Astrocyte (in vitro differentiated cells and primary cell): ENCODE measurements at places on chromosomes 6 and 20. TPM values are rescaled to one million over a fixed set of nuclear protein-coding genes. Genes with fewer than 3 reads are reported as not detected.
A peak's percentile ranks its signal among the peaks of the same experiment; 100 is the strongest.

Gene DEFB132
- not detected in 2 replicates for total RNA-seq

DNA sequence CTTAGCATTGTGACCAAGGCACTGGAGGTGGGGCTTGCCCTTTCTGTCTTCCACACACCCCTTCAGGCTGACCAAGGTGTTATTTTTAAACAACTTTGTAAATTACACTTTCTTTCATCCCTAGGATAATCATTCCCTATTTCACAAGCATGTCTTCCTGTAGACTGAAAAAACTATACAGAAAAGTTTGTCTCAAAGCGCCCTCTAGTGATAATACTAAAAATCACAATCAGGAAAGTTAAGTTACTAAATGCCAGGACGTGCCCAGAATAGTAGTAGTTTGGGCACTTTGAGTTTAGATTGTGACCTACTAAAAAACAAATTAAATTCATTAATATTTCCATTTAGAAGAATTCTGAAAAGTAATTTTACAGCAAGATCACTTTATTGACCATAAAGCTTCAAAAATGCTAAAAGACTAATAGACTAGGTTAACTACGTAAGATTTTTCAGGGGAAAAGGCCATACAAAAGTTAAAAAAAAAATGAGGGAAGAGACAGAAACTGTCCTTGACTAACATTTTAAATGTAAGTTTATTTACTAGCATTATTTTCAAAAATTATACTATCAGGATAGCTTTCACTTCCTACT, 123.3 kb upstream of the DUSP22 start:
- H3K27ac ChIP-seq = no peak overlapping the region
- H3K36me3 ChIP-seq = no peaks in the 10 kb centered on the region
- peak; percentile 30 for DNase-seq
- no peaks in the 10 kb centered on the region for H3K4me1 ChIP-seq
- H3K27me3 ChIP-seq = no peaks in the 10 kb centered on the region

DNA sequence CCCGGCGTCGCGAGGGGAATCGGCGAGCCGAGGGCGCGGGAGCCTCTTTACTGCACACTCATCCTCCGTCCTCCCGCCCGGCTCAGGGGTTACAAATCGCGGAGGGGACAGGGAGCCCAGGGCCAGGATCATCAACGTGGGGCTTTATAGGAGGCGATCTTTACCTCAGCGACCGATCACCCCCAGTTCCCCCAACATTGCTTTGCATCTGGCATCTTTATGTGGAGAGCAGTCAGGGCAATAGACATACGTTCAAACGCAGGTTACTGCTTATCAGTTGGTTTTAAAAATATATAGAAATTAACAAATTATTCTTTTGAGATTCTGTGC, 634 bp downstream of the HSF2 start:
- H3K36me3 ChIP-seq = no peaks in the 10 kb centered on the region
- H3K4me1 ChIP-seq = peaks cover 15% of the 10 kb centered on the region
- no peaks in the 10 kb centered on the region for H3K27me3 ChIP-seq

DNA sequence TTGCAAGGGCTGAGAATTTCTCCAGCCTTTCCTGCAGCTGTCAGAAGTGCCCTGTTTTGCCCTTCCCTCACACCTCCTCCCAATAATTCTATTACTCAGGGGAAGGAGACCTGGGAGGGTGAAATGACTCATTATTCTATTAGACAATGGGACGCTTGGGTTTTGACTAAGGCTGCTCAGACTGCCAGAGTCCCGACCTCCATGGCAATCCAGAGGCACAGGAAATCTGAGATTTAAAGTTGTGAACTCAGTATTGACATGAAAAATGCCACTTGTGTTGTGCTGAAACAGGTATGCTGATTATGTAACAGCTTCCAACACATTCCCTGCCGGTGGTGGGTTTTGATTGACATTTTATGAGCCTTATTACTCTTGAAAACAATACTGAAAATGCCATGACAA, 625.9 kb upstream of the FLRT3 start:
- no peak overlapping the region for H3K27ac ChIP-seq
- H3K4me3 ChIP-seq = no peak overlapping the region
- peak; percentile 36 for DNase-seq

DNA sequence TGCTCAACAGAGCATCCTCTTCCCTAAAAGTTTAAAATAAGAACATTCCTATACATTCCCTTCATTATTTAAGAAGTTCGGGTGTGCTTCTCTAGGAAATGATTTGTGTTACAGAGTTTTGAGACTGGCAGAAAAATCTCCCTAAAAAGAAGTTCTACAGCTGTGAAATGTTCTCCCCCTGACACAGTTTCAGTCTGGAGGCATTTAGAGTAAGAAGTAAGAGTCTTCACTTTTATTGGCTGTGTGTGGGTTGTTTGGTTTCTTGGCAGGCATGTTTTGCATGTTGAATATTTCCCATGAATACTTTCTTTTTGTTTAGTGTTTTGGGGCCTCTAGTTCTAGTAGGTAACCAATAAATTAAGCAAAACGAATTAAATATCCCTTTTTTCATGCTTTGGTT, 195.9 kb downstream of the TENT5A start:
- H3K36me3 ChIP-seq = no peaks in the 10 kb centered on the region
- no peaks in the 10 kb centered on the region for H3K27me3 ChIP-seq
- H3K4me3 ChIP-seq = no peak overlapping the region
- no peak overlapping the region for H3K27ac ChIP-seq
- peaks cover 8% of the 10 kb centered on the region for H3K4me1 ChIP-seq

Gene ADGRG6
- total RNA-seq = 89.2 and 98.2 TPM in 2 replicates

- H3K27me3 ChIP-seq = no peaks in the 10 kb centered on the region
- no peaks in the 10 kb centered on the region for H3K36me3 ChIP-seq
- H3K4me1 ChIP-seq = peaks cover 4% of the 10 kb centered on the region
- H3K4me3 ChIP-seq = no peak overlapping the region
- DNase-seq = no peak
- H3K27ac ChIP-seq = no peak overlapping the region
Measured at GRCh38 chr20:19835533-19836222, 77.6 kb downstream of the RIN2 start.

DNA sequence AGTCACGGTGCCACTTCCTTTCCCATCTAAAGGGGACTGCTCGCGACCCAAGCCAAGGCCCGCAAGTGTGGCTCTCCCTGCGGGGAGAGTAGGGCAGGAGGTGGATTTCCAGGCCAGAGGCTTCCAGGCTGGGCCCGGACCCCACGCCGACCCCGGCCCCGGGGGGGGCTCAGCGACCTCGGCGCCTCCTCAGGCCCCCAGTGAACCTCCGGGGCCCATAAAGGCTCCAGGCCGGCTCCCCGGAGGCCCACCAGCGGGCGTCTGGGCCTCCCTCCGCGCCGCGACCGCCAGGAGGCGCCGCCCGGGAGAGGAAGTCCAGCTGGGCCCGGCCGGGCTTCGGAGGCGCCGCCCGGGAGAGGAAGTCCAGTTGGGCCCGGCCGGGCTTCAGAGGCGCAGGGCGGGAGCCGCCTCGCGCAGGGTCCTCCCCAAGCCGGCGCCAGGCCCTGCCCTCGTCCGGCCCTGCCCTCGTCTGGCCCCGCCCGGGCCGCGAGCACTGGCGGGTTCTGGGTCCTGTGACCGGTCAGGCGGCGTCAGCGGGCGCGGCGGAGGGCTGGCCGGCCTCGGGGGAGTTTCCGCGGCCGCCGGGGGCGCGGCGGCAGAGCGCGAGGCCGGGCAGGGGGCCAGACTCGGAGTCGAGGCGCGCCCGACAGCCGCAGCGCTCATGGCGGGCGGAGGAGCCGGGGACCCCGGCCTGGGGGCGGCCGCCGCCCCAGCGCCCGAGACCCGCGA, at the start of gene RAB32:
Gene RAB32 (plus strand): TSS at position 623 of the 729 bp plus-strand sequence. CDS start 39 bp downstream, at position 662.
- H3K36me3 ChIP-seq = no peaks in the 10 kb centered on the region
- no peaks in the 10 kb centered on the region for H3K27me3 ChIP-seq
- H3K27ac ChIP-seq = peak within 1 kb of the TSS; percentile 95
- H3K4me3 ChIP-seq = peak within 1 kb of the TSS; percentile 85
- peak; percentile 88 for DNase-seq
- peaks cover 22% of the 10 kb centered on the region for H3K4me1 ChIP-seq

- H3K4me1 ChIP-seq = peaks cover 9% of the 10 kb centered on the region
- H3K27ac ChIP-seq = no peak overlapping the region
- H3K36me3 ChIP-seq = peaks cover 13% of the 10 kb centered on the region
Measured at GRCh38 chr6:79005024-79005423, 73.0 kb downstream of the PHIP start.

GRCh38 chr20:18513208-18513607, 5.5 kb downstream of the SEC23B start:
- no peak for DNase-seq
- peaks cover 38% of the 10 kb centered on the region for H3K36me3 ChIP-seq
- H3K4me1 ChIP-seq = peaks cover 3% of the 10 kb centered on the region
- no peak overlapping the region for H3K27ac ChIP-seq

Gene PI3
- total RNA-seq = not detected in 2 replicates

GRCh38 chr6:13372688-13373487, 44.6 kb upstream of the TBC1D7 start:
- DNase-seq = no peak
- H3K27me3 ChIP-seq = no peaks in the 10 kb centered on the region
- H3K27ac ChIP-seq = no peak overlapping the region
- no peak overlapping the region for H3K4me3 ChIP-seq

Gene PKIB
- total RNA-seq = 64.1 and 74.6 TPM in 2 replicates

Gene OPRL1
- total RNA-seq = 2.8 and 3.6 TPM in 2 replicates

Gene TAGAP
- 0.10 and 0.11 TPM in 2 replicates for total RNA-seq

Gene EYS
- 0.07 and 0.16 TPM in 2 replicates for total RNA-seq

Gene RPN2
- total RNA-seq = 259 and 290 TPM in 2 replicates

DNA sequence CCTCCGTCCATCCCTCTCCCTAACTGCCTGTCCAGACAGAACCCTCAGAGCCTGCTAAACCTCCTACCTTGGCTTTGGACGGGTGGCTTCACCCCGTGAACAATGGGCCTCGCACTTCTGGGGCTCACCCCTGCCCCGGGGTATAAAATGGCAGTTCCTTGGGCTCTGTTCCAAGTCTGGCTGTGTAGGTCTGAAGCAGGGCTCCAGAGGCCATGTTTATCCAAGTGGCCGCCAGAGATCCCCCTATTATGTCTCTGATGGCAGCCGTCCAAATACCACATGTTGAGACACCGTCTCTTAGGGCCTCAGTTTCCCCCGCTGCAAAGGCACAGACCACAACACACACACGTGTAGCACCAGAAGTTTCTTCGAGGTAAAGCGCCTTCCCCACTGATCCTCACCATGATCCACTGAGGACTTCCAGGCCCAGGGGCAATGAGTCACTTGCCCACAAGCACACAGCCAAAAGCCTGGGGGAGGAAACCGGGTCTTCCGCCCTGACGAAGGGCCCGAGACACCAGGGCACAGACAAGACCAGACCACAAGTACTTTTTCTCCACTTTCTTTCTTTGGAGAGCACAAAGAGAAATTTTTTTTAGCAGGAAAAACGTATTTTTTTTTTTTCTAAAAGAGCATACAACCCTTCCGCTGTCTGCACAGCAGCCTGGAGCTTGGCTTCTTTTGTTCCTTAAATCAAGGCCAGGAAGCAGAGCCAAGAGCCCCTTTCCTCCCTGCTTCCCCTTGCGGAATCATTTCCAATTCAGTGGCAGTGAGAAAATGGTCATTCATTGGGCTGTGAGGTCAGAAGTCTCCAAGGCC, 11.8 kb downstream of the CPNE5 start:
- H3K27me3 ChIP-seq = no peaks in the 10 kb centered on the region
- peak; percentile 92 for DNase-seq
- H3K27ac ChIP-seq = no peak overlapping the region
- no peak overlapping the region for H3K4me3 ChIP-seq
- no peaks in the 10 kb centered on the region for H3K36me3 ChIP-seq

DNA sequence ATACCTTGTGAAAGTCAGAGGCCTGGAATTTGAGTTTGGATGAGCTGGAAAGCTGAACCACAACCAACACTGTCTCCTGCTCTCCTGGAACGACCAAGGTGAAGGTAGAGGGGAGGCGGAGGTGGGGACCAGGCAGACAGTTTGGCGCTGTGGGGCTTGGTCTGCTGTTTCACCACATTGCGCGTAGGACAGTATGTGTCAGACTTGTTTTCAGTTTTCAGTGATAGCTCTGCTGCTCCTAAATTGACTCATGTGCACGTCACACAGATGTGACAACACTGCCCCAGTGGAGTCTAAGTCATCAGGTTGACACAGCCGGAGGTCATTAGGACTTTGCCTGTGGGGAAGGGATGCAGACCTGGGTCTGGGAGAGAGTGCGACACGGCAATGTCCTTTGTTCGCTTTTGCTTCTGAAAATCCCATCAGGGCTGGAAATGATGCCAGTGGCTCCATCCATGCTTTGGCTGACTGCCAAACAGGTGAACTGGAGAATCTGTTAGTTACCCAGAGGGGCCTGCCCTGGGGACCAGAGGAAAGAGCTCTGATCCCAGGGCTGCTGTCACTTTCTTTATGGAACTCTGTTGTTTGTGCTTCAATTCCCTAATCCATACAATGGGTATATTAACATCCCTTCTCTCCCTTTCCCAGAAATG, 255.5 kb downstream of the CDC5L start:
- peaks cover 33% of the 10 kb centered on the region for H3K4me1 ChIP-seq
- no peak overlapping the region for H3K4me3 ChIP-seq
- DNase-seq = peak; percentile 58

GRCh38 chr6:106466211-106466610, 105.7 kb downstream of the CRYBG1 start:
- H3K4me1 ChIP-seq = no peaks in the 10 kb centered on the region
- DNase-seq = no peak
- H3K36me3 ChIP-seq = no peaks in the 10 kb centered on the region
- no peak overlapping the region for H3K27ac ChIP-seq
- H3K4me3 ChIP-seq = no peak overlapping the region
- H3K27me3 ChIP-seq = no peaks in the 10 kb centered on the region
